RWPE1 (cell line): ENCODE measurements at places on chromosomes 3 and 15.

DNA sequence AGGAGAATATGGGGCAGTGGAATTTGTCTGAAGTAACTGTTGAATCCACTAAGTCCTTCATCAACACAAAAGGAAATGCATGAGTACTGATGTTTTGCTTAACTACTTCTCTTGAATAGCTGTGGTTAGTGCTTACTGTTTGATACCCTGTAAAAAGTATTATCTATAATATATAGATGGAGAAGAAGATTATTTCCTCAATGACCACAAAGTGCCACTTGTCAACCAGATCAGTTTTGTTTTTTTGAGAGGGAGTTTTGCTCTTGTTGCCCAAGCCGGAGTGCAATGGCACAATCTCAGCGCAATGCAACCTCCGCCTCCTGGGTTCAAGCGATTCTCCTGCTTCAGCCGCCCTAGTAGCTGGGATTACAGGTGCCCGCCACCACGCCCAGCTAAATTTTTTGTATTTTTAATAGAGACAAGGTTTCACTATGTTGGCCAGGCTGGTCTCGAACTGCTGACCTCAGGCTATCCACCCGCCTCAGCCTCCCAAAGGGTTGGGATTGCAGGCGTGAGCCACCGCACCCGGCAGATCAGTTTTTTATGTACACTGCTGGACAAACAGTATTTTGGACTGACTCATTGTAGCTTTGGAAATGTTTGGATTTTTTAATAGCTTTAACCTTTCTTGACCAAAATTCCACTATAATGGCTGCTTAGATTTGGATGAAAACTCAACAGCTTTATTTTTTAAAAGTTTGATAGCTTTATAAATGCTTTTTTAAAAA, 1.5 kb upstream of the RPLP1 start:
- DNase-seq = no peak

GRCh38 chr15:90101130-90101968, 919 bp downstream of the IDH2 start:
- DNase-seq = no peak

DNA sequence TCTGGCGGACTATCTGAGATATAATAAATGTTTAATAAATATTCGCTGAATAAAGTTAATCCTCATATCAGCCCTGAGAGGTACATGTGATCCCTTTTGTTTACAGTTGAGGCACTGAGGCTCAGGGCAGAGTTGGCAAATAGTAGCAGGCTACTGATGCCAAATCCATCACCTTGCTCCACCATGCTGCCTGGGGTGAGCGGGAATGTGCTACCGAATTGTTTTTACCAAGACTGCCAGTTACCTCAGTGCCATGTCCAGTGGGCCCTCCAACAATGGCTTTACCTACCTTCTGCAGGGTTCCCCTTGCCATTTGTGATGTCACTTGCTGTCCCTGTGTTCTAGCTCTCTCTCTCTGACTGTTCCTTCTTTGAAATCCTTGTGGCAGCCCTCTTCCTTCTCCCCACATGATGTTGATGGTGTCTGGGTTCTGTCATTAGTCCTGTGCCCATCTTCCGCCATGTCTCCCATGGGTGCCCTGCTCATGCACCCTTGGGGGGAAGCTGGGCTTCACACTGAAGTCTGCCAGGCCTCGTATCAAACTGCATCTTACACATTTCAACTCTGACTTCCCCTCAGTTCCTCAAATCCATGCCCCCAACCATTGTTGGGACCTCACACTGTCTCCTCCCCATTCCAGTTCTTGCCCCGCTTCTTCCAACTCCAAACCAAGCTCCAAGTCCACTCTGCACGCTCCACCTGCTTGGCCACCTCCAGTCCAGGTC, 35.4 kb downstream of the SLCO2A1 start:
- no peak for DNase-seq

GRCh38 chr3:160213191-160213590, 12.0 kb upstream of the C3orf80 start:
- DNase-seq = no peak

DNA sequence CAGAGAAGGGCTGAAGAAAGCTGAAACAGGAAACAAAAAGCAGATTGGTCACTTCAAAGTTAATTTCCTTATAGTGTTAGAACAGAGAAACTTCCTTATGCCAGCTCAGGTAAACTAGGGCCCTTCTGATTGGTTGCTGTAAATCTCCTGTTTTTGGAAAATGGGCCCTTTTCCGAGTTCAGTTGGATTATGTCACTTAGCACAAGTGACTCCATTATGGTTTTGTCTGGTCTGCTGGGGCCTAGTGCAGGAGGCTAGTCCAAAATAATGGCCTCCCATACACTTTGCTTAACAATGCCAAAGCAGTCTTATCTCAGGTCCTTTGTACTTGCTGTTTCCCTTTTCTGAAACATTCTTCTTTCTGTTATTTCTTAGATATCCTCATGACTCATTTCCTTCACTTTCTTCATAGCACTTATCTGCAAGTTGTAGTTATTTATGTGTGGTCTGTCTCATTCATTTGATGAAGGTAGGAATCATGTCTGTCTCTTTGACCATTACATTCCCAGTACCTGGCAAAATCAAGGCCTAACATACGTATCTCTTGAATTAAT, 7.7 kb upstream of the DCP1A start:
- no peak for DNase-seq

GRCh38 chr3:149739396-149739795, 12.9 kb downstream of the COMMD2 start:
- no peak for DNase-seq
